Omental fat pad (tissue), 4 donors: ENCODE measurements at places on chromosomes 6 and 20. TPM values are rescaled to one million over a fixed set of nuclear protein-coding genes. Genes with fewer than 3 reads are reported as not detected.

The SNAI1 gene
- 23.8 TPM for total RNA-seq

The IRAK1BP1 gene
- 4.2 TPM for total RNA-seq

The DEFB132 gene
- 2.4 TPM for total RNA-seq

The NNAT gene
- 7.4 TPM for total RNA-seq

GRCh38 chr6:26019261-26019830 lies 56.7 kb downstream of the TRIM38 start:
- DNase-seq = no peak
